Thoracic aorta (tissue), 2 donors: ENCODE measurements at places on chromosomes 3 and 15. TPM values are rescaled to one million over a fixed set of nuclear protein-coding genes. Genes with fewer than 3 reads are reported as not detected.

CMTM8 gene
- not detected for total RNA-seq

HDC gene
- 4.0 TPM for total RNA-seq

ZNF385D gene
- total RNA-seq, result 15.8 TPM

LIPC gene
- total RNA-seq, result not detected
